T-helper 2 cell (primary cell): ENCODE measurements at places on chromosomes 5 and 9.
A peak's percentile ranks its signal among the peaks of the same experiment; 100 is the strongest.

- DNase-seq = no peak
Observed at GRCh38 chr9:131707733-131708157, 32.1 kb downstream of the RAPGEF1 start.

DNA sequence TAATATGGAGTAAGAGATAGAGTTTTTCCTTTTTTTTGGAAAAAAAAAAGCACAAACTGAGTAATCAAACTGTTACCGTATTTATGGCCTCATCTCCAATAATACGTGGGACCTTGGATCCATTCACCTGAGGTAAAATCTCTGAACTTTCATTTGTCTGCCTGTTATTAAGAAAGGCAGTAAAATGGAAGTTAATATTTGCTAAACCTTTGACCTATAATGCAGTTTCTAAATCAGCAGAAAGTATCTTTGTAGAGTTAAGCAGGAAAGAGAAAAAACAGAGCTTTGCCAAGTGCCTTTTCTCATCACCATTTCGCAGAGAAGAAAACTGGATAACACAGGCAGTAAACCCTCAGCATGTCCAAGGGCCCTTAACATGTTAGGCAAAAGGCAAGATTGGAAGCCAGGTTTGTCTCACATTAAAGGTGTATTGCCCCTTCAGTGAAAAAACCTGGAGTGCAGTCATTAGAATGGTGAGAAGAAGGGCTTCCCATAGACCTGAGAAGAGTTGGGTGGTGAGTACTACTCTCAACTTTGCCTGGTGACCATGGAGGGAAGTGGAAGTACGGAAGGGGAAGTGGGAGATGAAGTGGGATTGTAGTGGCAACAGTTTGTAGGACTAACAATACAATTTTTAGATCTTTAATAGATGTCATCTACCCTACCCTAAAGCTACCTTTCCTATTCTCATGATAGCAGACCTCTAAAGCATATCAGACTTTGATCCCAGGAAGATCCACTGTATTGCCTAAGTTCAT lies 65.4 kb upstream of the GRAMD2B start:
- no peak for DNase-seq

DNA sequence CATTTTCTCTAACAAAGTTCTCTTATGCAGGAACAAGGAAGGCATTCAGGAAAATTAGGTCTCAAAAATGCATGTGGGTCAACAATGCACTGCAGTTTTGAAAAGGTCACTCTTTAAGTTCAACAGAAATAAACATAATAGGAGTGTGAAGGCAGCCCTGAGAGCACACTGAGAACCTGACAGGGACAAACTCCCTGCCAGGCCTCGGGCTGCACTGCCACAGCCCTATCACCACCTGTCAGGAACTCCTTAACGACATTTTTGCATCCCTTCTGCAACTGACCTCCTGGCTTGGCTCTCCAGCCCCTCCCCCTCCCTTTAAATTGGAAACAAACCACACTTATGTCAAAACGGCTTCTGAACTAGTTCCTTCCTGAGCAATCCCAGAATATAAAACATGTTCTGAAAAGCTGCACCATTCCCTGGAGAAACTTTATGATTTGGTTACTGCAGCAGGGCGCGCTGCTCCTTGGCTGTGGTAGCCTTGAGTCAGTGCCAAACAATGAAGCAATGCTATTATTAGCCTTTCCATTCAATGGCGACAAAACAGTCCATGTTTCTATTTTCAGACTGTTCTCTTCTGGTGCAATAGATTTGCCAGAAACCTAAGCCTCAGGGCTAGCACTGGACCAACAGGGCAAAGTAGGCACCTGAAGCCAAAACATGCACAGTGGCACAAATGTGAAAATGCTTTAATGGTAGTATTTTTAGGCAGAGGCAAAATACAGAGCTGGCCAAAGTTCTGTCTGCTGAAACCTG lies 160.1 kb upstream of the ZNF608 start:
- no peak for DNase-seq

DNA sequence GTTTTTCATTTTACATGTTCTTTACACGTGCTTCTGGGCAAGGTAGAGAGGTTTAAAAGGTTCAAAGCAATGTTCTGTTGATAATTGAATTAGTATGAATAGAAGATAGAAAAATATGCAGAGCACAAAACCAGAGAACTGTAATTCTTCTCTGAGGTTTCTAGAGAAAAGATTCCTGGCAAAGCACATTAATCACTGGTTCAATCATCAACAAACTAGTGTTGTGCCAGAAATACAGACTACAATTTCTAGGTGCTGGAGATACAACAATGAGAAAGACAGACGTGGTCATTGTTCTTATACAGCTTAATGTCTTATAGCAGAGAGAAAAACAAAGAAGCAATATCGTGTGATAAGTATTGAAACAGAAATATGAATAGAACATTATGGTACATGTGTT lies 25.5 kb downstream of the MEGF9 start:
- no peak for DNase-seq

DNA sequence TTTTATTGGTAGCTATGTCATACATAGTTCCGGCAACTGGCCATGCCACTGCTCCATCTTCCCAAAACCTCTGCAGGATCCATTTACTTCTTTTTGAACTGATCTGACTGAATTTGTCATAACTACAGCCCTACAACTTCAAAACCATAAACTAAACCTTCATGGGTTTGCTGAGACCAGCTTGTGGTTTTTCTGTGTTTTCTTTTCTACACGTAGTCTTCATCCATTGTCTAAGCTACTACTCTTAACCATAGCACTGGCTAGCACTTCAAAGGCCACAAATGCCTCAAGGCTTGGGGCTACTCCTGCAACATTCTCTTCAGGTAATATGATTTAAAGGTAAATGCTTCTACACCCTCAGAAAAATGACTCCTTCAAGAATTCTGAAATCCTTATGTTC lies 9.0 kb upstream of the KIF2A start:
- no peak for DNase-seq

DNA sequence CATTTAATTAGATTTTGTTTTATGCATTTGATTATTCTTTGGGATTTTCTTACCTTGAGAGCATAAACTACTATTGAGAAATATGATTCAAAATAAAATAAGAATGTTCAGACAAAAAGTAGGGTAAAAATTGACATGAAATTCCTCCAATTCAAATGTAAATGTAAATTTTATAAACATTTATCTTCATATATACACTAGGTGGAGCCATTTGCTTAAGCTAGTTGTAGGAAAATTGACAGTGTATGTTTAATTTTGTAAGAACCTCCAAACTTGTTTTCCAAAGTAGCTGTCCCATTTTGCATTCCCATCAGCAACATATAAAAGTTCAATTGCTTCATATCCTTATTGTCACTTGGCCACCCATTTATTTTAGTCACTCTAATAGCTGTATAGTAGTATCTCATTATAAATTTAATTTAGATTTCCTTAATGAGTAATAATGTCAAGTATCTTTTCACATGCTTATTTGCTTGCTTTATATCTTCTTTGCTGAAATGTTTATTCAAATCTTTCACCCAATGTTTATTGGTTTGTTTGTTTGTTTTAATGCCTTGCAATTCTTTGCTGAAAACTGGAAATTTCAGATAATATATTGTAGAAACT lies 37.6 kb upstream of the SLCO6A1 start:
- DNase-seq = no peak

- DNase-seq = no peak
Observed at GRCh38 chr9:134161647-134162046, 2.7 kb downstream of the RNU6ATAC start.

DNA sequence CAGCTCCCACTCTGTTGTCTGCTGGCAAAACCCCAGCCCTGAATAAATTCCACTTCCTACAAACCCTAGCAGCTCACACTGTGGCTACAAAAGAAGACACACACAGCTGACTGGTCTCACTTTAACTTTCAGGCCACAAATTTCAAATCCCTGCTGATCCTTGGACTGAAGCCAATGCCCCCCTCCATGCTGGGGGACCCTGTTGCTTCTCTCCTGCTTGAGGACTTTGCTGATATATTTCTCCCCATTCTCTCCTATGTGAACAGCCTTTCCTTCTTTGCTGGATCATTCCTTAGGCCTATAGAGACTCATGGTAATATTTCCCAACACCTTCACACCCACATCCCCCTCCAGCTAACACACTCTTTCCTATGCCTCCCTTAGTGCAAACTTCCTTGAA lies 79.6 kb upstream of the ADRA1B start:
- DNase-seq = no peak

- DNase-seq = peak; percentile 5
Observed at GRCh38 chr5:43631182-43631910, 28.4 kb downstream of the NNT start.
